ENCODE measurements at places on chromosomes 5 and 9.

DNA sequence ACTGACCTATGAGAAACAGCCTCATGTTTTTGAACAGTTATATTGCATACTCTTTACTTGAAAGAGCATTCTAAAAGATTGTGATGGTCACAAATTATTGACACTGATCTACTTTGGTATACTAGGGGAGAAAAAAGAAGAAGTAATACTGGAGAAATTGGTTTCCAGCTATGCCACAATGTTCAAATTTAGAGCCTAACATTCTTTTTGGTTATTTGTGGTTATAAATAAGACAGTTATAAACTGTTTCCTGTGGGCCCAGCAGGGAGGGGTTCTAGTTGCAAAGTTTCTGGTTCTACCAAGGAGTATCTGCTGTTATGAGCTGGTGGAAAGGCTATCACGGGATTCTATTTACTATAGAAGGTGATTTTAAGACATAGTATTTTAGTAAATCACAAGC is 4.8 kb downstream of the CWC27 start:
- no peak for DNase-seq

DNA sequence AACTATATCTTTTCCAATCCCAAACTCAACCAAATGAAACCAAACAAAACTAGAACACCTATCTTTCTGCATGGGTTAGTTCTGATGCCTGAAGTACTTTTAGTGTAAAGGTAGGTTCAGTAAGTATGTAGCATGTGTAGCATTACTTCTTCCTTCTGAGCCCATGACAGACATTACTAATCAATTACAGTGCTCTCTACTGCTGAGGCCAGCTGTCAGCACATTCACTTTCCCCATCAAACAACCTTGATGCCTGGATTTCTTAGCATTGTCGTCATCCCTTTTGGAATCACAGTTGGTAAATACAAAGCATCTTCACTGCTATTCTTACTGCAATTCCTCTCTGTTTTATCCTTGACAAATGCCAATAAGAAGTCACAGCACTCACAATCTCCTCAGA is 103.2 kb downstream of the PTTG1 start:
- no peak for DNase-seq

DNA sequence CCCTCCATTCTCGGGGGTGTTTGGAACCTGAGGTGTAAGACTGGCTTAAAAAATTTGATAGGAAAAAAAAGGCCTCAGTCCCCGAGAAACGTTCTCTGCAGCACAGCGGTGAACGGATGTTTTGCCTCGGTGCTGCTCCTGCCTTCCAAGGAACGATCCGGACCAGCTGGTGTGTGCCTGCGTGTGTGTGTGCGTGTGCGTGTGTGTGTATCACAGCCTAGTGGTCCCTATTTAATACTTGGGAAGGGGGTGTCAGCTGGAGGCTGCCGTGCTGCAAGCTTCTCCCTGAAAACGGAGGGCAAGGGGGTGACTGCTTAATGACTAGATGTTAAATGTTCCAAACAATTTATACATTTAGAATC is 76.9 kb downstream of the LHX2 start:
- no peak for DNase-seq

GRCh38 chr9:108073823-108074222 is 584.3 kb upstream of the KLF4 start:
- DNase-seq: no peak

DNA sequence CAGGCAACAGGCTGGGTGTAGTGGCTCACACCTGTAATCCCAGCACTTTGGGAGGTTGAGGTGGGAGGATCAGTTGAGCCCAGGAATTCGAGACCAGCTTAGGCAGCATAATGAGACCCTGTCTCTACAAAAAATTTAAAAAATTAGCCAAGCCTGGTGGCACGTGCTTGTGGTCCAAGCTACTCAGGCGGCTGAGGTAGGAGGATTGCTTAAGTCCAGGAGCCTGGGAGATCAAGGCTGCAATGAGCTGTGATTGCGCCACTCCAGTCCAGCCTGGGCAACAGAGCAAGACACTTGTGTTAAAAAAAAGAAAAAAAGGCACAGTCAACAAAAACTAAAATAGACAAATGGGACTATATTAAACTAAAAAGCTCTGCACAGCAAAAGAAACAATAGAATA is 29.3 kb downstream of the ATP6V0E1 start:
- no peak for DNase-seq
